Stimulated activated CD8-positive, alpha-beta memory T cell treated with anti-CD3 and anti-CD28 coated beads, Interleukin-2, amount 100 ng/mL, for 1 hour (primary cell): ENCODE measurements at places on chromosomes 6 and 20.

- DNase-seq = no peak
Measured at GRCh38 chr6:82331031-82331773, 32.4 kb upstream of the TPBG start.

GRCh38 chr20:50321797-50322480 is 131.3 kb downstream of the CEBPB start:
- no peak for DNase-seq

GRCh38 chr20:62822788-62823651 is 6.2 kb downstream of the COL9A3 start:
- no peak for DNase-seq

DNA sequence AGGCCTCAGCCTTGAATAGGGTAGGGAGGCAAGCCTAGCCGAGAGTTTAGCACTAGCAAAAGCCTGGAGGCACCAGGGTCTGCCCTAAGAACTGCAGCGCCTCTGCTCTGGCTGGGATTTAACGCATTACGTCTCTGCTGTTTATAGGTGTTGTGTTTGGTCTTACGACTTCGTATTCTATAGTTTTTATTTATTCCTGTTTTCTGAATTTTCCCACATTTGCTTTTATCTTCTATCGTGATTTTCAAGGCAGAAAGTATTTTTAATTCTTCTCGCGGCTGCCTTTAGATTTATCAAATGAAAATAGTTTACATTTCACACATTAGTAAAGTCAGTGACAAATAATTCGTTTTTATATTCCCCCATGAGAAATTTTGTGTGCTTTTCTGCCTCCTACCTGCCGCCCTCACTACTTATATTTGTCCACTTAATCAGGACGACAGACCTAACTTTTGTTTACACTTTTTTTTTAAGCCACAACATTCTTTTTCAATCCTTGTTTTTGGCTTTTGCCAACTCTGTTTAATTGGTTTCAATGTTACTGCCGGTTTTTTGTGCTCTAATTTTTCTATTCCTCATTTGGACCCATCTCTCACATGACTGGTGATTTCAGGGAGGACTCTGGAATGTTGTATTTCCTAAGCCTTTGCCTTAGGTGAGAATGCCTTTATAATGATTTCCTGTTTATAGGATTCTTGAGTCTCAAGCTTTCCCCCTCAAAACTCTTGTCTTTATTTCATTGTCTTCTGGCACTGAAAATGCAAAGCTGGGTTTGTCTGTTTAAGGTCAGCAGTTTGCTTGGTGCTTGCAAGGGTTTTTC is 1.3 kb upstream of the LZTS3 start:
- no peak for DNase-seq

- no peak for DNase-seq
Measured at GRCh38 chr20:1933465-1933870, 38.3 kb downstream of the SIRPA start.

DNA sequence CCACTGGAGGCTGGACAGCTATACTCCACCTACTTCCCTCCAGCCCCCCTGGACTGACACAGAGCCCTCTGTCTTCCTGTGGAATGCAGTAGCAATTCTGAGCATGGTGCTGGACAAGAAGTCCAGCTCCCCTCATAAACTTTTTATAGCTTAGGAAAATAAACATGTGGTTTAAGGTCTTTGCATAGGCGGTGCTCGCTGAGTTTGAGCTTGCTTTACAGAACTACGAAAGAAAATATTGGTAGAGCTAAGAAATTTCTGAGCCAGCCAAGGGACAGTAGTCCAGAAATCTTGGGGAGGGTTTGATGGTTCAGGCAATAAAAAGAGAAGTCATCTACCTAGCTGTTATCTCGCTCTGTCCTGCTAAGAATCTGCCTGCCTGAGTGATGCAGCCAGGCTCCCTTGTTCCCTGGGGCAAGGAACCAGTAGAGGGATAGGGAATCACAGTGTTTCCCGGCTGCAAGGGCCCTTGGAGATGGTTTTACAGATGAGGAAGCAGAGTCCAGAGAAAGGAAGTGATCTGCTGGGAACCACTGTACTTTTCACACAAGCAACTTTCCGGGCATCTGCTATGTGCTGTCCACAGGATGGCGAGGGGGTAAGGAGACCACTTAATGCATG is 343.4 kb downstream of the CDC5L start:
- DNase-seq = no peak

DNA sequence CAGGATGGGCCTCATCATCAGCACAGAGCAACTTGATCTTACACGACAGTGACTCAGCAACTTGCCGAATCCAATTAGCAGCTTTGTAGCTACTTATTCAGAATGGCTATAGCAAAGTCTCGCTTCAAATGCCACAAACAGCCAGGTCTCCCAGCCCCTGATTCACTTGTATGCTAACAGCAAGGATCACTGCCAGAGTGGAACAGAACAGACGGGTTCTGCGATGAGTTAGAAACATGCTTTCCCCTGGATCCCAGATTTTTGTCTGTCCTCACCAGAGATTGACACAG is 254.4 kb downstream of the NRN1 start:
- no peak for DNase-seq

DNA sequence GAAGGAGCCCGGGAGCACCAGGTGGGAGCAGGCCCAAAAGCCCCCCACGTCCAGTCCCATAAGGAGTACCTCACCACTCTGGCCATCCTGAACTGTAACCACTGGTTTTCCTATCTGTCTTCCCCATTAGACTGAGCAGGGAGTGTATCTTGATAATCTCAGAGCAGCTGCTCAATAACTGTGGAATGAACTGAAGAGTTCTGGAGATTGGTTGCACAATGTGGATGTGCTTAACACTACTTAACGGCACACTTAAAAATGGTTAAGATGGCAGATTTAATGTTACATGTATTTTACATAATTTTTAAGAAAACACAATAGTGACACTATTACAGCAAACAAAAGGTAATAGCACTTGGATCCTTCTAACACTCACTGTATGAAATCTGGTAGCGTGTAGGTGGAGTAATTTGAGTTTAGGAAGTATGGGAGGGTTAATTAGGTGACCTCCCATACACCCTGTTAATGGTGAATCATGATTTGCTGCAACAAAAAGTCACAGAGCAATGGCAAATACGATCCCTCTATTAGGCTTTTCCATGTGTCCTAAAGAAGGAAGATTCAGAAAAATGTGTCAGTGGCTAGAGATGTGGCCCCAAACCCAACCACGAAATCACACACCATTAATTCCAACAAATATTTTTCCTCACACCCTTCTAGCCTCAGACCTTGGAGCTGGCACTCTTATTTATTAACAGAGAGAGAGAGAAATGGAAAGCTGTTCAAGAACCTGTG is 18.4 kb downstream of the TRAM2 start:
- no peak for DNase-seq

DNA sequence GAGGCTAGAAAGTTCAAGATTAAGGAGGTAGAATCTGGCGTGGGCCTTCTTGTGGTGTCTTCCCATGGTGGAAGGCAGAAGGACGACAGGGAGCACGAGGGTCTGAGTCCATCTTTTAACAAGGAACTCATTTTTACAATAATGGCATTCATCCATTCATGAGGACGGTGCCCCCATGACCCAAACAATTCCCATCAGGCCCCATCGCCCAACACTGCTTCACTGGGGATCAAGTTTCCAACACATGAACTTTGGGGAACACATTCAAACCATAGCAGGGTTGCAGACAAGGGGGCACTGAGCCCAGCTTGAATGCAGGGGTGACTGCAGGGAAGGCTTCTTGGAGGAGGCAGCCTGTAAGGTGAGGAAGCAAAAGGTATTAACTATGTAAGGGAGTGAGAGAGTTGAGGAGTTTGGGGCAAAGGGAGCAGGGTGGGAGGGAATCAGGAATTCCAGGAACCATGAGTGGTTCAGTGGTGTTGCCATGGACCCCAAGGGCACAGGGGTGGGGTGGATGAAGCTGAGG is 5.5 kb downstream of the RAB44 start:
- no peak for DNase-seq

DNA sequence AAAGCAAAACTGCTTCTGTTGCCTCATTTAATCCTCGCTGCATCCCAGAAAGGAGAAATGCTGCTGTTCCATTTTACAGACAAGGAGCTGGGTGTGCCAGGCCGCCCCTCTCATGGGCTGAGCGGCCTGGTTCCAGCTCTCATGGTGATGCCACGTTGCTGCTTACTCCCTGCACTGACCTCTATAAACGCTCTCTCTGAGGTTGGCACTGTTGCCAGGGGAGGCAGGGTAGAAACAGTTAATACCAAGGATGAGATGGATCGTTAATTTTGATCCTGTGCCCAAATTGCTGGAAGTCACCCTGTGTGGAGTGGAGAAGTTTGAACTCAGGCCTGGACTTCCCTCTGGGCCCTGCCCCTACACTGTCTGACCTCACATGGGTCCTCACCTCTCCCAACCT is 25.6 kb downstream of the SIRPA start:
- DNase-seq = no peak

DNA sequence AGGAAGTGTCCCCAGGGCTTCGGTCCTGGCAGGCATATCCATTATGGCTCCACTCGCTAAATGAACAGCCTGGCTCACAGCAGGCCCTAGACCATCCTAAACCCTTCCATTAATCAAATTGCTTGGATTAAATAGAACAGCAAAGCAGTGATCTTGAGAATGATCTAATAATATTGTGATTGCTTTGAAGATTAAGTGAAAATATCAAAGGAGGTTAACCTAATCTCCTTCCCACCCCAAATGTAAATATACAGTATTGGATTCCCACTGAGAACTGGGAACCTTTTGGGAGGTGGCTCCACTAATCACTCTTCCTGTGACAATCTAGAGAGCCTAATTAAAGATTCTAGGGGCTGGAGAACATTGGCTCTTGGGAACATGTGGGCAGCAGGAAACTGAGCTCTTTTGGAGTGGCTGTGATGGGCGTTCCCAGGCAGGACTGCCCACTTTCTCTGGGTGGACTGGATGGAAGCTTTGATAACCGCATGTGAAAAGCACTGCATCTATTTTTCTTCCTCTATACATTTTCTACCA is 68.3 kb upstream of the FRMD1 start:
- no peak for DNase-seq

DNA sequence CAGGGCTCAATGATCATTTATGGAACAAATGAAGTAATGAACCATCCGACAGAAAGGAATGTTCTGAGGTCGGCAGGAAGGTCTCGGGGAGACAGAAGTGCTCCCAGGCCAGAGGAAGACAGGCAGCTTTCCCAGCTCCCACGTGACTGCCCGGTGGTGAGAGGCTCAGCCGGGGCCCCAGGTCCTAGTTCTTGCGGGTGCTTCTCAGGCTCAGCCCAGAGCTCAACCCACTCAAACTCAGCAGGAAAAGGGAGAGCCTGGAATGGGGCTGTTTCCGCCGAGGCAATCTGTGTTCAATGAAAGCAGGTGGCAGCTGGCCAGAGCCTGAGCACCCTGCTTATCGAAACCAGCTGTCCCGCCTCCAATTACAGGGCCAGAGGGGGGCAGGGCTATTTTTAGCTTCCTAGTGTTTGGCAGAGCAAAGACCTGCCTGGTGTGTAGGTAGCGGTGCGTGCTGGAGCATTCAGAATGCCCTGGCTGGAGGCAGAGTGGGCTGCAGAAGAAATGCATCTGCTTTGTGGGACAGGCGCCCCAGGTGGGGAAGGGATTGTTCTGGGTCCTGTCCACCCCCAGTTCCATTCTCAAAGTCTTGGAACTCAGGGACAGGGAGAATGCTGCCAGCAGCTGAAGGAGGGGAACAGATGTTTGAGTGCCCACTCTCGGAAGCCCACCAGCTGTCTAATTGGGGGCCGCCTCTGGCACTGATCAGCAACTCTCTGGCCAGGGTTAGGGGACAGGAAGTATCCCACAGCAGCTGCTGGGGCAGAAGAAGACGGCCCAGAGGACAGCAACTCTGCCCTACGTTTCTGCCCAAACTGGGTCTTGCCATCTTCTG is 145.1 kb downstream of the PREX1 start:
- no peak for DNase-seq
